Neural crest cell (in vitro differentiated cells): ENCODE measurements at places on chromosomes 12 and 14.

GRCh38 chr12:3872800-3873636, at the start of gene PARP11:
TSS of gene PARP11 (minus strand) at chr12:3873399. CDS start at chr12:3873229, 170 bp downstream.
- peak; percentile 95 for DNase-seq

DNA sequence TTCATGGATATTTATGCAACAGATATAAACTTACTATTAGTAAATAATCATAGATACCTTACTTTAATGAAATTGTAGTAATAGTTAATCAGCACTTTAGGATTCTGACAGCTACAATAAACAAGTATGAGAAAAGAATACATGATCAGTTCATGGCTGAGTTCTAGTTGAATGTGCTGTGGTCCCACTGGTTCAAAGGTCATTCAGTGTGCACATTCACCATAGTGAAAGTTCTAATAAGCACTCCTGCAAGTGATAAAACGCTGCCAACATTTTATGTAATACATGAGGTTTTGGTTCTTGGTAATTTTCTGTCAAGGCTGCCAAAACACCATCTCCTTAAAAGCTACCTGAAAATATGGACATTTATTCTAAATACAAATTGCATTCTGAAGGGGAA, 92.6 kb downstream of the NUMB start:
- DNase-seq, result no peak

DNA sequence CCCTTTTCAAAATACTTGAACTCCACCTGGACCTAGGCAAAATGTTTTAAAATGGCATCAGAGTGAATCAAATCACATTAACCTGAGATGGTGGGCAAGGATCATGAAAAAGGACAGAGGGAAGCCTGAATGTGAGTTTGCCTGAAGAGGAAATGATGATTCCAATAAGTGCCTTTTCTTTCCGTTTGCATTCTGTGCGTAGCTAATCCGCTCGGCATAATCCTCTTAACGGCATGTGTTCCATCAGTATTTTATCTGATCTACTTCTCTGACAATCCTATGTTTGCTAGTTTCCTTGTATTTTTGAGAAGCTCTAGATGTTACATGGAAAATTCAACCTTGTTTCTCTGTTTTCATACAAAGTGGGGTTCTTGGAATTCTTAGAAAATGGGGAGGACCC, 354.6 kb downstream of the NRXN3 start:
- no peak for DNase-seq

DNA sequence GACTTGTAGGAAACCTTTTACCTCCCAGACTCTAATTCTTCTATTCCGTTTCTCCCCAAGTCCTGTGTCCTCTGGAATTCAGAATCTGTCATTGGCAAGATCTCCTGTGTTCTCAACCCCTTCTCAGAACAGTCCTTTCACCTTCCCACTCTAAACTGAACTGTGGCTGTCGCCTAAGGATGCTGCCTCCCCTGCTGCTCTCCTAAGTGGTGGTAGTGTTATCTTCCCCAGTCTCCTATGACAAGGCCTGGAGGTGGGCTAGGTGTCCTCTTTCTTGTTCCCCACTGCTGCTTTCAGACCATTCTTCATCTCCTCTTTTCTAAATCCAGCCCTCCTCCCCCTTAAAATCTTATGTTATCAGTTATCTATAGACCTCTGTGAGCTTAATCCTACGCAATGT, 397.4 kb downstream of the RAD51B start:
- DNase-seq, result no peak

DNA sequence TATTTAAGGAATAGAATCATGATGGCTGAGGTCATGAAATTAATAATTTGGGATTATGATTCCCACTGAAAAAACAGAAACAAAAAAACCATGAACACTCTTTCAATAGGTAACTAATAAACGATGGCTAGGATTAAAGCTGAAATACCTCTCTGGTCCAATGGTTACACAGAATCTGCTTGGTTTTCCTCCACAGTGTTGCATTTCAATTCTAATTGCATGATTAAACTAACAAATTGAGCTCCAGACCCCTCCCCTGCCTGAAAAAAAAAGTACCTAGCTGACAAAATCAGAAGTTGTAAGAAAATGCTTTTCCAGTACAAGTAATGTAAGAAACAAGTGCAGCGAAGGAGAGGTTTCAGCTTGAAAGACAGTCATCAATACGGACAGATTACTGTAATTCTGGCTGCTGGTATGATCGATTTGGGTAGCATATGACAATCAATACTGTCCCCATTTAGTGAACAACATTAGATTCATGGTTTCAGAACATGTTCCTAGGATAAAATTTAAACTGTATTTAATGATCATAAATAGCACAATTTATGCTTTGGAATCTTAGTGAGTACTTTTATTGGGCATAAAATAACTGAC, 32.0 kb downstream of the INSM2 start:
- DNase-seq, result no peak

DNA sequence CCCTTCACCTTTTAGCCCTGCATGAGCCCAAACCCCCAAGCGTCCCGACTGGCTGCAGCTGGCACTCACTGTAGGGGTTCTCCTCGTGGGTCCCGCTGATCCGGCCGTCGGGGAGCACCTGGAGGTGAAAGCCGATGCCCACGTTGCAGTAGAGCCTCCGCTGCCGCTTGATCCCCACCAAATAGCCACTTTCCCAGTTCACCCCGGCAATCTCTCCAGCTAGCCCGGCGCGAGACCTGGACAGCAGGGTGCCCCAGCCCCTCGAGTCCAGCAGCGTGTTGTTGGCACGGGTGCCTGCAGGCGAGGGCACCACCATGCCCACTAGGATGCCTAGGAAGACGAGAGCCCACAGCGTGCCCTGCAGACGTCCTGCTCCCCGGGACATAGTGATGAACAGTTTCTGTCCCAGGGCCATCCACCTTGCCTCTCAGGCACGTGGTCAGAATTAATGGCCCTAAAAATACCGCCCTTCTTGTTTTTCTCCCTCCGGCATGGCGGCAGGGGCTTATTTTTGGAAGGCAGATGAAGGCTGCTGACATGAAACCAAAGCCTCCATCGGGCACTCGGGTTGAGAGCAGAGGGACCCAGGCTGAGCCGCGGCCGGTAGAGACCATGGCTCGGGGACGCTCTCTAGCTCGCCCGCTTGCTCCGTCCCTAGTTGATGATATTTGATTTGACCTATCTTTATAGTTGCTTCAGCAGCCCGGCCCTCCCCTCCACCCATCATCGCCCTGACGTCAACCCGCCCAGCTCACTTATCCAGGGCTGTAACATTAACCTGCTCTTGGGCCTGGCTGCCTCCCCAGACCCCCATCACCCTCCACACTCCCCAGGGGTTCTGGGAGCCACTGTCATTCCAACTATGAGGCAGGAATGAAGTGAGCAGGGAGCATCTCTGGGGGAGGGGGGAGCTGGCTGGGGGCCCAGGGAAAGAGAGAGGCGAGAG, at the start of gene FGF6:
Gene FGF6 (minus strand): TSS at position 660 of the 946 bp plus-strand sequence. CDS start 245 bp downstream, at position 415.
- no peak for DNase-seq

GRCh38 chr14:24238123-24238522, 4.3 kb downstream of the TINF2 start:
- DNase-seq, result no peak

DNA sequence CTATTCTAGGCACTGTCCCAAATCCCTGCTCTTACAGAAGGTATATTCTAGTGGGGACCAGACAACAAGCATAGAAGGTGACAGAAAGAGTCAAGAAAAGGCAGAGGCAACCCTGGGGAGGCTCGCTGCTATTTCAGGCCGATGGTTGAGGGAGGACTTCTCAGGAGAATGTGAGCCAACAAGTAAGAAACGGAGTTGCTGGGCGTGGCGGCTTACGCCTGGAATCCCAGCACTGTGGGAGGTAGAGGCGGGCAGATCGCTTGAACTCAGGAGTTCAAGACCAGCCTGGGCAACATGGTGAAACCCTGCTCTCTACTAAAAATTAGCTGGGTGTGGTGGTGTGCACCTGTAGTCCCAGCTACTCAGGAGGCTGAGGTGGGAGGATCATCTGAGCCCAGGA, 4.7 kb upstream of the GOLGA3 start:
- DNase-seq, result no peak

DNA sequence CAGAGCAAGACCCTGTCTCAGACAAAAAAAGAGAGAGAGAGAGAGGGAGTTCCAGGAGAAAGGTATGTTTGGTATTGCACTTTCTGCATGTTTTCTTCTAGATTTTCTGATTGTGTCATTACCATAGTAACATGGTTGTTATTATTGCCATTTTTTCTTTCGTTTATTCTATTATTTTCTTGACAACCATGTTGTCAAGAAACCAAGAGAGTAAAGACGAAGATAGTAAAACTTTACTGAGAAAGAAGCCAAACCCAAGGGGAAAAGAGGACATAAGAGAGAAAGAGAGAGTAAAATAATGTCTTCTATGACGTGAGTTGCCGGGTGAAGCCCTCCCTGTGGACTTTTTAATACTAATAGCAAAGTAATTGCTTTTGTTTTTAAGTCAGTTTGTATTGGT, 1186.0 kb upstream of the SEL1L start:
- DNase-seq, result no peak

- peak; percentile 76 for DNase-seq
Measured at GRCh38 chr12:51820526-51821439, 27.7 kb downstream of the FIGNL2 start.

GRCh38 chr12:101992091-101992490, 69.7 kb downstream of the WASHC3 start:
- no peak for DNase-seq

DNA sequence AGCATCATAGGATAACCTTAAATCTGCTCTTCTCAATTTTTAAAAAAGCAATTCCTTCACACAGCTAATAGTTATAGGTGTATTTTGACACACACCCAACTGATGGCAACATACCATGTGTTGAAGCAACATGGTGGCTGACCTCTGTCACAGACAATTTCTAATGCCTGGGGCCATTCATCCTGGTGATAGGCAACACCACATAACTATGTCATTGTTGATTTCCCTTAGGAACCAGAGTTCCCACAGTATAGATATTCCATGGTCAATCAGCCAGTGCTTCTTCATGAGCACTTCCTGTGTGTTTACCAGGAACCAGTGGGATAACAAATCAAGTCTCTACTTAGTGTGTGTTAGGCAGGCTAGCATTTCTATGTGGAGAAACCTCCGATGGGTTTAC, 88.3 kb downstream of the FIGNL2 start:
- no peak for DNase-seq

DNA sequence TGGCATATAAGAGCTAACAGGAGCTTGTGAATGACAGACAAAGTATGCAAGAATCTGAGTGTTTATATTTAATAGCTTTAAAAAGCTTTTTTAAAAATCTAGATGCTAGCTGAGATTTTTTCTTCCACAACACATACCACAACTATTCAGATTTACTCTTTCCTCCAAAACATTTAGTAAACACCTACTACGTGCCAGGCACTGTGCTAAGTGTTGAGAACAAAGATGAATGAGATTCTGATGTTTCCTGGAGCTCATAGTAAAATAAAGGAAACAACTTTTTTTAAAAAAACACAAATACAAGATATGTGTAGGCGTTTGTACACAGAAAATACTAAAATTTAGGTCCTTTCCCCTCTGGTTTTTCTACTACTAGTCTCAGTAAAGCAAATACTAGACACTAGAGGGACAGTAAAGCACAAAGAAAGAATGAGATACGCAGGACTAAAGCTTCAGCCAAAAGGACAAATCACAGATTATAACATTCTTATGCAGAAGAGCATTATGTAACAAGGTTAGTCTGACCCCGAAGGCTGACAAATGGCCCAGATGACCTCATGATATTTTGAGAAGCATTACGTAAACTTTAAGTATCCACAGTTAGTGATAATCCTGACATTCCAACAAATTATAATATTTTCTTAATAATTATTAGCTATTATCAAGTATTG, 78.6 kb upstream of the PAWR start:
- DNase-seq, result no peak

DNA sequence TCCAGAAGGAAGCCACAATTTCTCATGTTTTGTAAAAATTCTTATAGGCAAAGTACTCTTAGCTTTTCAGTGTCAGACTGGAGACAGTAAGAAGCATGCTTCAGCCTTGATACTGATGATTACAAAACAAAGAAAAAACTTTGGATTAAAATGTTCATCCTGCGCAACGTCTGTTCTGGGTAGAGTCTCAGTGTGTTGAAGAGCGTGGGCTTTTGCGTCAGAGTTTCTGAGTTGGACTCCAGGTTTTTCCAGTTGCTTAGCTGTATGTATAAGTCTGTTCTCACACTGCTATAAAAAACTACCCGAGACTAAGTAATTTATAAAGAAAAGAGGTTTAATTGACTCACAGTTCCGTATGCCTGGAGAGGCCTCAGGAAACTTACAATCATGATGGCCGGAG, 508.1 kb downstream of the DIO2 start:
- DNase-seq, result no peak

DNA sequence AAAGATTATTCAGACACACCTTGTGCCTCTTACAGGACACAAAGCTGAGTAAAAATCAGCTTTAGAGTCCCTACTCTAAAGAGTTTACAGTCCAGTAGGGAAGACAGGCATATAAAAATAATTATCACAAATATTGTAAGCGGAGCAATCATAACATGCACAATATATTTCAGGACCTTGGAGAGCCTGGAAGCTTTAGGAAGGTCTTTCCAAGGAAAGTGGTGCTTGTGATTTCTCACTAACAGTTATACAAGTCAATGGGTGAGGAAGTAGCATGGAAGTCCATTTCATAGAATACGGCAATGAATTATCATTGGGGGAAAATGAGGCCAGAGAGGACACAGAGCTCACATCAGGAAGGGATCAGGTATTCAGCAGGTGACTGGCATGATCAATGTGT, 268.3 kb downstream of the C12orf50 start:
- DNase-seq, result no peak

- no peak for DNase-seq
Measured at GRCh38 chr12:55659486-55660385, 23.0 kb downstream of the OR10P1 start.

GRCh38 chr14:72851635-72852034, 42.3 kb downstream of the DPF3 start:
- DNase-seq, result no peak

GRCh38 chr12:124698211-124698997, 131.0 kb upstream of the NCOR2 start:
- no peak for DNase-seq

DNA sequence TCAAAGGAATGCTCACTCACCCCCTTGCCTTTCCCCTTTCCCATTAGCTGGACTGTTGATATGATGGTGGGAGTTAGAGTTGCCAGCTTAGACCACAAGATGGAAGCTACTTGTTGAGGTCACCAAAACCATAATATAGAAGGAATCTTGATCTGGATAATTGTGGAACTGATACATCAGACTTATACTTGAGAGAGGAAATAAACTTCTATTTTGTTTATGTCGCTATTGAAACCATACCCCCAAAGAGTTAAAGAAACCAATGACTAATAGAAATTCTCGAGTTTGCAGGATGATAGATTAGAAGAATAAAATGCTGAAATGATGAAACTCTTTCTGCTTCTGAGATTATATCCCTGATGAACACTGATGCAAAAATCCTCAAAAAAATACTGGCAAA, 37.9 kb downstream of the TDG start:
- DNase-seq, result no peak
